ENCODE measurements at places on chromosomes 5 and 9.

GRCh38 chr9:91886414-91887076, 63.5 kb downstream of the ROR2 start:
- DNase-seq, result no peak

GRCh38 chr5:170225326-170226128, 7.3 kb upstream of the C5orf58 start:
- peak; percentile 73 for DNase-seq

DNA sequence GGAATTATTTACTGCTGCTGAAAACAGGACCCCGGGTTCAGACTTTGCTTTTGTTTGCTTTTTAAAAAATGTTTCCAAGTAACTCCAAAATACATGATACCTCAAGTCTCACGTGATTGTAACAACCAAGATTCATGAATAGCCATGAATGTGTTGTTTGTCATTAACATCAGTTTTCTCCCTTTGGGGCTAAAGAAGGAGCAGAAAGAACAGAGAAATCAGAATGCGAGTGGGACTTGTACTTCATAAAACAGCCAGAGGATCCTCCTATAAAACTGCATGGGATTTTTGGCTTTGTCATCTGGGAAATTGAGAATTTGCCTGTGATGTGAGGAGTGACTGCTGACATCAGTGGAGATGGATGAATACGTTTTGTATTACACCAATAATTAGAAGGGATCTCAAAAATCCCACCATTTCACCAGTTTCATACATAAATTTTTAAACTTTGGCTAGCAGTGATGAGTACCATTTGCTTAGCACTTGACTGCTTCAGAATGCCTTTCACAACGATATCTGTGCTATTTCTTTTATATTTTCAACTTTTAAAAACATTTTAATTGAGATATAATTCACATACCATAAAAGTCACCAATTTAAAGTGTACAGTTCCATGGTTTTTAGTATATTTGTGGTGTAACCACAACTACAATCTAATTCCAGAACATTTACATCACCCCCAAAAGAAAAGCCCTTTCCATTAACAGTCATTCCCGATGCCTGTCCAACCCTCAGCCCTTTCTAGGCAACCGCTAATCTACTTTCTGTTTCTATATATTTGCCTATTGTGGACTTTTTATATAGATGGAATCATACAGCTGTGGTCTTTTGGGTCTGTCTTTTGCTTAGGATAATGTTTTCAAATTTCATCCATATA, 126.9 kb upstream of the ANKRD55 start:
- DNase-seq, result no peak

DNA sequence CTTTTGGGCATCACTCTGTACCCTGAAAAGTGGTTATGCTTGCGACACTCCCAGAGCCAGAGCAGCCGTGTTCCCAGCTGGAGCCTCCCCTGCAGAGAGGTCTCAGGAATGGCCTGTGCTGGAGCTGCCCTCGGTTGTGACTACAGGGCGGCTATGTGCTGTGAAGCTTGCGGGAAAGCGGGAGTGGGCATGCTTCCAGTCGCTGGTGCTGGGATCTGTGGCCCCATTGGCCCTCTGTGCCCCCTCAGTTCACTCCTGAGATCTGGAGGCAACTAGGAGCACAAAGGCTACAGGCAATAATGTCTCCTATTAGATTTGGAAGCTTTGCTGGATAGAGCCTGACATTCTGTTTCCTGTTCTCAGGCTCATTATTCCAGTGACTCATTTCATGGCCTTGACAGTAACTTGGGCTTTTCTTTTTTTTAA, 56.9 kb downstream of the GPR107 start:
- no peak for DNase-seq

DNA sequence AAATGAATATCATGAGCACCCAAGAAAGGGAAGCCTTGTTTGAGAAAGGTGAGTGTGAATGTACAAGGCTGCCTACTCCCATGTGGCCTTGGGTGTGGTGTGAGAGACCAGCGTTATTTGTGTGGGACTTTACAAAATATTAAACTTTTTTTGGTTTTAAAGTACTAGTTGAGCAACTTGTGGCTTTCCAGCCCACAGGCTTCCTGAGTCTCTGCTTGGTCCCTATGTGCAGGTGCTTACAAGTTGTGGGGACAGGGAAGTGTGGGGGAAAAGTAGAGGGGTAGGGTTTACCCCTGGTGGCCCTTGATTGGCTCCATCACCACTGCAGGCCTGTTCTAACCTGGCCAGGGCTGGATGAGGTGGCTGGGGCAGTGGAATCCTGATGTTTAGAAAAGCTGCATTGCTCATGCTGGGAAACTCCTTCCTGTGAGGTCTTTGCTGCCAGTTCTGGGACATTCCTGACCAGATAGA, 19.7 kb downstream of the PTTG1 start:
- no peak for DNase-seq

GRCh38 chr5:123207081-123207537, 118.1 kb downstream of the PRDM6 start:
- DNase-seq, result no peak

- no peak for DNase-seq
Measured at GRCh38 chr9:16180091-16180490, 627.2 kb downstream of the CCDC171 start.
